Fibroblast of lung (primary cell): ENCODE measurements at places on chromosomes 5 and 9. TPM values are rescaled to one million over a fixed set of nuclear protein-coding genes. Genes with fewer than 3 reads are reported as not detected.

GRCh38 chr5:122009436-122009835, 47.7 kb downstream of the SRFBP1 start:
- DNase-seq, result no peak
- H3K27me3 ChIP-seq, result no peaks in the 10 kb centered on the region
- H3K36me3 ChIP-seq, result no peaks in the 10 kb centered on the region
- no peaks in the 10 kb centered on the region for H3K4me1 ChIP-seq

- H3K36me3 ChIP-seq, result no peaks in the 10 kb centered on the region
- H3K4me3 ChIP-seq, result no peak overlapping the region
- no peak overlapping the region for H3K27ac ChIP-seq
- H3K4me1 ChIP-seq, result no peaks in the 10 kb centered on the region
- no peak for DNase-seq
These were observed 46.6 kb upstream of the SLC12A2 start for GRCh38 chr5:128036950-128037349.

The ZDHHC11B gene
- total RNA-seq, result under 0.01 TPM in 2 replicates

The DAB2 gene
- 161 and 217 TPM in 2 replicates for total RNA-seq

GRCh38 chr9:26301659-26302058, 590.9 kb downstream of the CAAP1 start:
- no peak overlapping the region for H3K4me3 ChIP-seq
- no peaks in the 10 kb centered on the region for H3K27me3 ChIP-seq
- H3K4me1 ChIP-seq, result no peaks in the 10 kb centered on the region
- no peak for DNase-seq

DNA sequence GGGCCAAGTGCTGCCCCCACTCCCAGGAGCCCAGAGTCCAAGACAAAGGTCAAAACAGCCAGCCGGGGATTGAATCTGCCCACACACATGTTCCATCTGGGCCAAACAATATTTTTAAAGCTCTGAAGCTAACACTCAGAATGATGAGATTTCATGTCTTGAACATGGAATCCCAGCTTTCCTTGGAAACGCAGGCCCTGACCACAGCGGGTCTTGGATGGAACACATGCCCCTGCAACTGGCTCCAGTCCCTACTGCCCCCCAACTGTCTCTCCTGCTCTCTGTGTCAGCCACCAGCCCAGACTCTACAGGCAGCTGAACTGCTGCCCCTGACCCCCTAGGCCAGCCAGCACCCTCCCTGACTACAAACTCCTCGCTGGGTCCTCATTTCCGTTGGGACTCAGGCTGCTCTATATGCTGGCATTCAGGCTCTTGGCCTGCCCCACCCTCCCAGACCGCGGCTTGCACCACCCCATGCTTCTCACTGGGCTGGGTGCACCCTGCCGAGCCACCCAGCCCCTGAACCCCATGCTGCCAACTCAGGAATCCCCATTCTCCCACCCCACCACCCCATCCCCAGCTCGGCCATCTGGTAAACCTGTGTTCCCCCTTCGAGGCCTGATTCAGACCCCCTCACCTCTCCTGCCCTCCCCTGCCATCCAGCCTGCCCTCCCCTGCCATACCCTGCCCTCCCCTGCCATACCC, 71.7 kb downstream of the ADAMTS2 start:
- H3K36me3 ChIP-seq, result peaks cover 6% of the 10 kb centered on the region
- H3K27ac ChIP-seq, result peak overlapping the region; percentile 98
- H3K4me3 ChIP-seq, result no peak overlapping the region
- DNase-seq, result no peak
- no peaks in the 10 kb centered on the region for H3K27me3 ChIP-seq

GRCh38 chr5:97163360-97163764, 19.7 kb downstream of the RIOK2 start:
- H3K4me3 ChIP-seq, result no peak overlapping the region
- H3K4me1 ChIP-seq, result no peaks in the 10 kb centered on the region
- H3K27me3 ChIP-seq, result no peaks in the 10 kb centered on the region
- no peak overlapping the region for H3K27ac ChIP-seq
- DNase-seq, result peak; percentile 54

The ADAMTS13 gene
- total RNA-seq, result 2.3 and 3.1 TPM in 2 replicates

The LCN10 gene
- not detected in 2 replicates for total RNA-seq

- no peak within 1 kb of the TSS for H3K27ac ChIP-seq
- H3K4me1 ChIP-seq, result no peaks in the 10 kb centered on the region
- no peaks in the 10 kb centered on the region for H3K36me3 ChIP-seq
- DNase-seq, result peak; percentile 25
These were observed at the start of gene FAM163B for GRCh38 chr9:133609311-133610098. Gene FAM163B, minus strand, starts transcription at chr9:133609389. Its CDS starts 29,166 bp downstream, at chr9:133580223.

DNA sequence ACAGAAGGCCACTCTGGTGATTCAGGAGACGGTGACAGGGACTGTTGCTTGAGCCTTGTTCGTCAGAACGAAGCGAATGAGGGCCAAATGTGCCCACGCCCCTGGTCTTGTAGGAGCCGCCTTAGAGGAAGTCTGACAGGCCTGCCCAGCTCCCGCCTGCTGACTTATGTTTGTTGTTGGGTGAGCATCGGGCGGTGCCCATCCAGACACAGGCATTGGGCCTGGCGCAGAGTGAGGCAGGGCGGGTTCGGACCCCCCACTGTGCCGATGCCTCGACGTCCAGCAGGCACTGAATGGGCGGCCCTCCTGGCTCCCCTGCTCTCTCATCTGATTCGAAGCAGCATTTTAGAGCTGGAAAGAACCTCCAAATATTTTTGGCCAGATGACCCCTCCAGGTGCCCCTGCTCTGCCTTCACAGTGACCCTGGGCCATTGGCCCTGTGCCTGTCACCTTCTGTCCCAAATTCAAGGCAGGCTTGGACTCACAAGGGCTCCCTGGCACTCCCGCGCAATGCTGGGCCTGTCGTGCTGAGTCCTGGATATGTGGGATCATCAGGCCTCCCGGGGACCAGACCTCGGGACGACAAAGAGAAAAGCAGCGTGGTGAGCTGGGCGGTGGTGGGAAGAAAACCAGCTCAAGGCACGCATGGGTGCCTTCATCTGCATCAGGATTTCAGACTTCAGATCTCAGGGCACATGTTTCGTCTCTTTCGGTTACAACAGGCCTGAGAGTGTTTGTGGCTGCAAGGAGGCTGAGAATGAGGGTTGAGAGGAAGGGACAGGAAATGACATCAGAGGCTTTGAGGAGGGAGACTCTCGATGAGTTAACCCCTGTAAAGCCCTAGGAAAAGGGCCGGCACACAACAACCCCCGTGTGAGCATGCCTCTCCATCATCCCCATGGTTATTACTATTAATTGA, 37.1 kb upstream of the OLFM1 start:
- H3K27me3 ChIP-seq, result no peaks in the 10 kb centered on the region
- no peaks in the 10 kb centered on the region for H3K36me3 ChIP-seq
- DNase-seq, result no peak
